ENCODE measurements at places on chromosomes 12 and 14.

DNA sequence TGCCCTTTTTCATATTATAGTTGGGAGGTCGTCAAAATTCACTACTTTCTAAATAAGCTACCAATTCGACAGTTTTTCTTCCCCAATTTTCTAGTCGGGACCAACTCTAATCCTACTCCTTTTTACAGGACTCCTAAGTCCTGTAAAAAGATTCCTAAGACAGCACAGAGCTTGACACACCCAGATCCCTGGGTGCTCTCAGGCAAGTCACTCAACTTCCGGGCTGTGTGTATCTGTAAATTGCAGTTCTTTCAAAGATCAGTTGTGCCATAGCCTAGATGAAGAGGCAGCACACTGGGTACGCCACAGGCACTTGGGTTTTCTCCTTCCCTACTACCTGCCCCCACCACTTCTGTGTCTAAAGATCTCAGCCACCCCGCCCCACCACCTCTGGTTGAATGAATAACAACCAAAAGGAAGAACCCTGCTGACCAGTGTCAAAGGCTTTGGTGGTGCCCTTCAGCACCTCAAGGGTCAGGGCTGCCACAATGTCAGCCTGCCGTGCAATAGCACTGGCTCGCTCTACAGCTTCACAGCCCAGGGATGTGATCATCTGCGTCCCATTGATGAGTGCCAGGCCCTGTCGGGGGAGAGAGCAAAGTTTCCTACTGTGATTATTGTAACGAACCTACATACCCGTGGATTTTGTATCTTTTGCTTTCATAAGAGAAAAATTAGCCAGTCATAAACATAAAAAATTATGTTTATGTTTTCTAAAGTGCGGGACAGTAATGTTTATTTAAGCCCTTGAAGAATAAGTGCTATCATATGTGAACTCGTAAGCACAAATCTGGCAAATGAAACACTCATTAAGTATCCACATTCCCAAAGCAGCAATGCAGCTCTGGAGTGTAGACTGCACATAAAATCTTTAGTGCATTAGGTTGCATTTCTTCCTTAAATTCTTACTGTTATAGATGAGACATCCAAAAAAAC lies 9.2 kb downstream of the HAL start:
- no peak for DNase-seq

GRCh38 chr14:95291859-95292542 lies 27.7 kb downstream of the CLMN start:
- DNase-seq: no peak

- no peak for DNase-seq
These were observed 1.1 kb upstream of the HDAC7 start for GRCh38 chr12:47820631-47821345.

DNA sequence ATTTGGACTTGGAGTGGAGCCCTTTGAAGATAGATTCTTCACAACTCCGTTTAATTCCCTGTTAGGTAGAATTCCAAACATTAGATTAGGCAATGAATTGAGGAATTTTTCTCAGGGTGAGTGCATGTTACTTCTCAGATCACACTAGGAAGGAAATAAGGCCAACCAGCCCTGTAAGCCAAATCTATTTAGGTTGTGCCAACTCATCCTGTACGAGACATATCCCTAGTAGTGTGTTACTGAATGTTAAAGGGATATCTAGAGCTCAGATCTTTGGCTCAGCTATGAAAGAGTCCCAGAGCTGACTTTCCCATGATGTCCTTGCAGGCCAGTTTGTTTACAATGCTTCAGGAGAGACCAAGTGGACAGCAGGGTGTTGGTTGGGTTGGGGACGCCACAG lies 45.6 kb downstream of the GPHB5 start:
- no peak for DNase-seq

GRCh38 chr12:39587225-39587624 lies 32.4 kb downstream of the ABCD2 start:
- no peak for DNase-seq

- DNase-seq: no peak
These were observed 28.2 kb downstream of the RPS6KA5 start for GRCh38 chr14:91032248-91032647.

DNA sequence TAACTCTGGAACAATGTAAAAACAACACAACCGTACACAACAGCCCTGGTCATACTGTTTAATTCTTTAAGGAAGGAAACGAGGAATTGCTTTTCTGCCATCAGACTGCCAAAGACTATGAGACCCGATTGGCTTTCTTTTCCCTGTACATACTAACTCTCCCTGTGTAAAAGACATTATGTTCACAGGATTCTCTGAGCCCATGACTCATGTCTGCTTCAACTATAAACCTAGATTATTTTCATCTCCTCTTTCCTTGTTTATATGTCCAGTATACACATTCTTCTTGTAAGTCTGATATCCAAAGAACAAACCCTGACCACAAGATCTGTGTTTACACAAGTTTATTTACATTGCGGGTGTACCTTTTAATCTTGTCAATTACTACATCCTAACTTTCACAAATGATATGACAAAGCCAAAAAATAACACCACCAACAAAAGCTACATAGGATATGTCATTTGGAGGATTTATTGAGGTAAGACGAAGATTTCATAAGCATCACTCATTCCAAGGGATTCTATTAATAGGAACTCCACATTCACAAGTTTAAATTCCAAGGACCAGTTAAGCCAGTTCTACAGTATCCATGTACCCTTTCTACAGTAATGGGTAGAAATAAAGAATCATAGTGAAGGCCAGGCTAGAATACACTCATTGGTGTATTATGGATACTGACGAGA lies 67.3 kb downstream of the STXBP6 start:
- DNase-seq: no peak

DNA sequence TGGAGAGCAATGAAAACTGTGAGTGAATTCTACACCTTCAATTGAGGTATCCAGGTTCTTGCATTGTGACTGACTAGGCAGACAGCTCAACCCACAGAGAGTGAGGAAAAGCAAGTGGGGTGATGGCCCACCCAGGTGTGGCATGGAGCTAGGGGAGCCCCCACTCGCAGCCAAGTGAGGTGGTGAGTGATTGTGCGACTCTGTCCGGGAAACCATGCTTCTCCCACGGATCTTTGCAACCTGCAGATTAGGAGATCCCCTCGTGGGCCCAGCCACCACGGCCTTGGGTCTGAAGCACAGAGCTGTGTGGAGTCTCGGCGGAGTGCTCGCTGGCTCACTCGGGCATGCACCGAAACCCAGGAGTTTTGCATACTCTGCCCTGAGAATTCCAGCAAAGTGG lies 120.1 kb downstream of the ALG10 start:
- DNase-seq: no peak

DNA sequence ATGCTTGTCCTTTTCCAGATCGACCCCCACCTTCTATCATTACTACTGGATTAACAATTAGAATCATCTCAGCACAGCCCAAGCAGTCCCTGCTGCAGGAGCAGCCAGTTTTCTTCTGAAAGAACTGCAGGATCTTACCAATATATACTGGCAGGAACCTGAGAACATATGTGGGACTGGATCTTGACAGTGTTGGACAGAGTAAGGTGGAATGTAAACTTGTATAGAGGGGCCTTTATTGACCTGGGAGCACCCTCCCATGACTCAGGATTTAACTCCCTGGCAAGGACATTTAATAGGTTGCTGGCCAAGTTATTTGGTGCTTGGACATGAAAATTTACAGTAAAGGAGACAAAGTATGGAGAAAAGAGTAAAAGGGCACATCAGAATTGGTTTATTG lies 66.2 kb upstream of the TMX1 start:
- DNase-seq: no peak

GRCh38 chr12:116402163-116402939 lies 124.9 kb upstream of the MED13L start:
- DNase-seq: no peak

DNA sequence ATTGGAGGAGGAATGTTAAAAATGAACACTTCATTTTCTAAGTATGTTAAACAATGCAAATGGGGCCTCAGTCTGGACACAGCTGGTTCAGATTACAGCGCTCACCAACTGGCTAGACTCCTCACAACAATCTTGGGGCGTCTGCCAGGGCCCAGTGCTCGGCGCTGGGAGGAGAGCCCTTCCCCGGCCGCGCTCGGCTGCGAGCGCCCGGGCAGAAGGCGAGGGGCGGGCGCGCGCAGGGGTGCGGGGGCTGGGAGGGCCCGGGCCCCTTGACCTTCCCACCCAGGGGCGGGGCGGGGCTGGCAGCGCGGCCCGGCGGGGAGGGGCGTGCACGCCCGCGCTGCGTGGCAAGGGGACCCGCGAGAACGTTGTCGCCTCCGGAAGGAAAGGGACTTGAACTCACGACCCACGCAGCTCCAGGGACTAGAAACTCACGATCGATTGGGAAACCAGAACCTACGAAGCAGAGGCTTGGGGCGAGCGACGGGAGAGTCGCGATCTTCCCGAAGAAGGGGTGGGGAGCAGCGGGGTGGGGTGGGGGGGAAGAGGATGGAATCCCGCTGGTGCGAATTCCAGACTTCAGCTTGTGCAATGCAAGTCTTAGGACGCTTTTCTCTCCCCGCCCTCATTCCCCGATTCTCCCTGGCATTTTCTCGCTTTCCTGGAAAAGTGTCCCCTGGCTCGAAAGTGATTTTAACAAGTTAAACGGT lies at the start of gene FBLN5:
FBLN5 (minus strand) TSS at position 220 of the 710 bp plus-strand sequence. CDS start 465 bp downstream, outside the sequence.
- no peak for DNase-seq

- no peak for DNase-seq
These were observed 24.2 kb downstream of the TRMT5 start for GRCh38 chr14:60956632-60957031.

DNA sequence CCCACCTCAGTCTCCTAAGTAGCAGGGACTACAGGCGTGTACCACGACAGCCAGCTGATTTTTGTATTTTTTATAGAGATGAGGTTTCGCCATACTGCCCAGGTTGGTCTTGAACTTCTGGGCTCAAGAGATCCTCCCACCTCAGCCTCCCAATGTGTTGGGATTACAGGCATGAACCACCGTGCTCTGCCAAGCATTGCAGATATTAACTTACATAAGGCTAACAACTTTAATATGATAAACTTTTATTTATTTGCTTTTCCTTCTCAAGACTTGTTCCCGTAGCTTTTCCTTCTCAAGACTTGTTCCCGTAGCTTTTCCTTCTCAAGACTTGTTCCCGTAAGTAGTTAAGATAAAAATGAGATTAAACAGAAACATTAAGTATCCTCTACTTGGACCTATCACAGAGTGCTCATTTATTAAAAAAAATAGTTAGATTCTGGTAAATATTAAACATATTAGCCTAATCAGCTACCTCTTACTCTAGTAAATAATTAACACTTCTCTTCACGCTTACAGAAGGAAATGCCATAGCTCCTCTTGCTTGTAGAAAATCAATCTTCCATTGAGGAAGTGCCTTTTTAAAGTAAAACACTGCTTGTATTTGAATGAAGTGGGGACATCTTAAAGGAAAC lies 157.7 kb upstream of the KITLG start:
- DNase-seq: no peak

DNA sequence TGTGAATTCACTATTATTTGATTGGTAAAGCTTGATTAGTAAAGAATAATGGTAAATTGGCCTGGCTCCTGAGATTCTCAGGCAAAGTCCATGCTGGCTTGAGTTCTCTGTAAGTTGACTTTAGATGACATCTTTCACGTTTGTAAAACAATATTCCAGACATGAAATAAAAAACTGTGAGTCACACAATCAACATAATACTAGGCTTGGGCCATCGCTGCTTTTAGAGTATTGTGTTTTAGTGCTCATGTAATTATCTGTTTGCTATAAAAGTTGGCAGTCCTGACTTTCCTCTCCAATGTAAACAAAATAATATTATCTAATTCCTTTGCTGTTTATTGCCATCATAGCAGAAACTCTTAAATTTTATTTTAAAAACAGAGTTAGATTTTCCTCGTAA lies 3.9 kb upstream of the TBC1D30 start:
- DNase-seq: no peak

DNA sequence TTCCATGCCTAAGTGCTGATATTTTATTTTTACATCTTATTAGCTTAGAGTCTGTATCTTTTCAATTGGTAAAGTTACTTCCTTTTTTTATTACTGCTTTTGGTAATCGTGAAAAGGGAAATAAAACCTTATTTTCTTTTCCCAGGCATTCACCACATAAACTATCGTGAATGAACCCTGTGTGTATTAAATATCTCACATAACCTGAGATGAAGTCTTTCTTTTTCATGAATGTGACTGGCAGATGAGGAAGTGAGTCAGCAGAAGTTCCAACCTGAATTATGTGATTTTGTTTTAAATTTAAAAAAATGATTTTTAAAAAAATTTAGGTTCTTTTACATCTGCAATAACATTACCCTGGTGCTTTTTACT lies 26.0 kb downstream of the MYBPC1 start:
- DNase-seq: no peak

DNA sequence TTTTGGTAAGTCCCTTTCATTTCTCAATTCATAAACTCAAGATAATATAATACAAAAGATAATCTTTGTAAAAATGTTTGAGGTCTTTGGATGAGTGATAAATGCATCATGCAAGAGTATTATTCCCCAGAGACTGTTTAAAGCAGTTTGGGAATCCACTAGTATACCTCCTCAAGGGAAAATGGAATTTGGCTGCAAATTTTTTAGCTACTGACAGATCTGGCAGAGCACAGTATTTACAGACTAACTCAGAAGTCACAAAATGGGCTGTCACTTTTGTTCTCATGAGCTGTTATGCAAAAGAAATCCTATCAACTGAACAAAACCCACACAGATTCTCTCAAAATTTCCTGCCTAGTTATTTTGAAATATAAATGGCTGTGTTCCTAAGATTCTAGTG lies 9.9 kb downstream of the SPIC start:
- no peak for DNase-seq

- DNase-seq: no peak
These were observed 68.7 kb downstream of the NOS1 start for GRCh38 chr12:117292688-117293087.

DNA sequence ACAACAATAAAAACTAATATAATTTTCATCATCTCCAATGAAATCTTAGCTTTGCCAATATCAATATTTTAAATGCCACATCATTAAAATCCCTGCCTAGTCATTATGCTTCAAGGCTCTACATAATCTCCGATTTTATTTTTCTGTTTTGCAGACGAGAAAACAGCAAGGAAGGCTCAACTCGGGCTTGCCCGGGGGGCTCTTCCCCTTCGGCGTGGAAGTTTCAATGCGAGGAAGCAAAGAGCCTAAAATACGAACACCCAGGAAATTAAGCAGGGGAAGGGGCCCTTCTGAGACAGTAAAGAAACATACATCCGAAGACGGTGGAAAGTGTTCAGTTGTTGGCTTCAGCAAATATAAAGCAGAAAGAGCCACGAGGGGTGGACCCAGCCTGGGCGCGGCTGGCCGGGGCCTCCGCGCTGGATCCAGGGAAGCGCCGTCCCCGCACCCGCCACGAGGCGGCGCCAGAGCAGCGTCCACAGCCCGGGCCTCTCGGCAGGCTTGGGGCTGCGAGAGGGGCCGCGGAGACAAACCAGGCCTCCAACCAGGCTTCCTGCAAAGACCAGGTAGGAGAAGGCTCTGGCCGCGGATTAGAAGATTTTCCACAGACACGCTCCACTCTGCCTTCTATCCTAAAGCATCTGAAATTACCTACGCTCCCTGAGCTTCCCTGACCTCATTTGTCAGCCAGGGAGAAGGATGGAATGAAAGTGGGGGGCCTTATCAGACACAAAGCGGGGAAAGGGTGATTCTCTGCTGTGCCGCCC lies 77.2 kb downstream of the SERPINA3 start:
- DNase-seq: no peak

GRCh38 chr12:119005913-119006312 lies 24.6 kb downstream of the SRRM4 start:
- DNase-seq: no peak

- no peak for DNase-seq
These were observed 177.1 kb upstream of the SLC38A2 start for GRCh38 chr12:46549527-46550265.

- DNase-seq: no peak
These were observed 7.7 kb upstream of the PCK2 start for GRCh38 chr14:24086193-24086955.

GRCh38 chr14:75049136-75049535 lies 2.1 kb downstream of the MLH3 start:
- DNase-seq: no peak

All from cortex of kidney (tissue), 1 donor.